Smooth muscle cell of the coronary artery (primary cell): ENCODE measurements at places on chromosomes 2 and 18. TPM values are rescaled to one million over a fixed set of nuclear protein-coding genes. Genes with fewer than 3 reads are reported as not detected.

Gene COLEC12
- 49.6 and 58.5 TPM in 2 replicates for total RNA-seq

Gene SH3RF3
- 2.0 and 3.4 TPM in 2 replicates for total RNA-seq

Gene C2orf78
- not detected in 2 replicates for total RNA-seq

Gene DSC1
- not detected in 2 replicates for total RNA-seq

Gene TEX44
- total RNA-seq: not detected in 2 replicates

Gene FNDC4
- total RNA-seq: 15.9 and 31.8 TPM in 2 replicates

Gene ZNF396
- 0.59 and 1.6 TPM in 2 replicates for total RNA-seq

Gene MYO3B
- under 0.01 and 0.47 TPM in 2 replicates for total RNA-seq

Gene RAB17
- 0.45 TPM in 1 of 2 replicates, not detected in the other for total RNA-seq

Gene SERPINB13
- total RNA-seq: not detected in 2 replicates

Gene ST6GAL2
- total RNA-seq: 0.47 TPM in 1 of 2 replicates, not detected in the other

Gene TMEM182
- total RNA-seq: 0.94 and 1.9 TPM in 2 replicates

Gene VWA3B
- not detected in 2 replicates for total RNA-seq

Gene OR6B2
- total RNA-seq: not detected in 2 replicates

Gene ACMSD
- total RNA-seq: not detected in 2 replicates

Gene ARHGAP28
- 0.08 and 7.0 TPM in 2 replicates for total RNA-seq

Gene CTLA4
- total RNA-seq: not detected in 2 replicates

Gene MREG
- total RNA-seq: 1.5 and 7.3 TPM in 2 replicates

Gene GTF3C2
- 13.1 and 19.6 TPM in 2 replicates for total RNA-seq

Gene PDE6D
- total RNA-seq: 5.0 and 13.1 TPM in 2 replicates

Gene CHRNA1
- total RNA-seq: not detected in 2 replicates

Gene DPP10
- total RNA-seq: not detected in 2 replicates

Gene CBLN2
- total RNA-seq: 1.1 TPM in 1 of 2 replicates, not detected in the other

Gene CAPN13
- total RNA-seq: not detected in 2 replicates

Gene DNER
- 0.60 and 0.82 TPM in 2 replicates for total RNA-seq

Gene MAP2
- 0.82 and 16.0 TPM in 2 replicates for total RNA-seq

Gene C2orf80
- not detected in 2 replicates for total RNA-seq

Gene COX7A2L
- total RNA-seq: 118 and 199 TPM in 2 replicates

Gene RNF152
- 16.6 and 33.3 TPM in 2 replicates for total RNA-seq

Gene HRH4
- total RNA-seq: 0.08 and 0.12 TPM in 2 replicates

Gene REEP1
- total RNA-seq: under 0.01 TPM in 1 of 2 replicates, not detected in the other

Gene ELOA2
- total RNA-seq: not detected in 2 replicates

Gene SLC9A4
- total RNA-seq: not detected in 2 replicates

Gene PIKFYVE
- total RNA-seq: 19.0 and 21.3 TPM in 2 replicates

Gene EFHD1
- 0.23 and 0.30 TPM in 2 replicates for total RNA-seq

Gene TACR1
- total RNA-seq: 0.08 TPM in 1 of 2 replicates, not detected in the other

Gene SNTG2
- not detected in 2 replicates for total RNA-seq

Gene FAM228A
- total RNA-seq: 0.23 and 2.3 TPM in 2 replicates

Gene UGT1A6
- total RNA-seq: 0.08 TPM in 1 of 2 replicates, not detected in the other

Gene ITGA6
- 2.8 and 8.9 TPM in 2 replicates for total RNA-seq

Gene IER3IP1
- 20.6 and 55.1 TPM in 2 replicates for total RNA-seq
